ENCODE measurements at places on chromosomes 16 and 17.

DNA sequence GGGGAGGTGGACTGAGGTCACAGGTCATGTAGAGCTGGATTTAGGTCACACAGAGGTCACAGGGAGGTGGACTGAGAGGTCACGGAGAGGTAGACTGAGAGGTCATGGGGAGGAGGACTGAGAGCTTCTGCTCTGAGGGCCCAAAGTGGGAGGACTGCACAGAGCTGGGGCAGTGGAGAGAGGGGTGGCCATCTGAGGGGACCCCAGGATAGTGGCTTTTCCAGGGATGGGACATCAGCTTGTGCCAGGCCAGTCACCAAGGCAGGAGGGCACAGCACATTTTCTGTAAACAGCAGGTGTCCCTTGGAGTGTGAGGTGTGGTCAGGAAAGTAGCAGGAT lies 26.1 kb upstream of the JPT2 start:
- no peak for DNase-seq

DNA sequence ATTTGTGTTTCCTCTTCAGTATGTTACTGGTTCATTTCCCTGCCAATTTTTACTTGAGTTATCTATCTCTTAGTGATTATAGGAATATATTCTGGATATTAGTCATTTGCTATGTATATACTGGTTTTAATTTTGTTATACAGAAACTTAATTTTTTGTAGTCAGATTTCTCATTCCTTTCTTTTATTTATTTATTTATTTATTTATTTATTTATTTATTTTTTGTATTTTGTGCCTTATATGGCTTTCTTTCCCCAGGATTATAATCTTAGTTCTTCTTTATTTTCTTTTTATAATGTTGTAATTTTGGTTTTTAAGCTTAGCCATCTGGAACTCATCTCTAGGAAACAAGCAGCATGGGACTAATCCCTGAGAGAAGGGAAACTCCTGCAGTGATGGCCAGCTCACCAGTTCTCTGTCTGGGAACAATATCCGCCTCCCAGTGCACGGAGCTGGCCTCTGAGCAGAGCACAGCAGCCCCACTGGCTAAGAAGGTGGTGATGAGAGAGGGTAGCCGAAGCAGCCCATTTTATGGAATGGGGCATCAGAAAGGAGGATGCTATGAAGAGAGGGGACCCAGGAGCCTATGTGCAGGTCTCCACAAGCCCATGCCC lies 54.5 kb upstream of the ADORA2B start:
- no peak for DNase-seq

DNA sequence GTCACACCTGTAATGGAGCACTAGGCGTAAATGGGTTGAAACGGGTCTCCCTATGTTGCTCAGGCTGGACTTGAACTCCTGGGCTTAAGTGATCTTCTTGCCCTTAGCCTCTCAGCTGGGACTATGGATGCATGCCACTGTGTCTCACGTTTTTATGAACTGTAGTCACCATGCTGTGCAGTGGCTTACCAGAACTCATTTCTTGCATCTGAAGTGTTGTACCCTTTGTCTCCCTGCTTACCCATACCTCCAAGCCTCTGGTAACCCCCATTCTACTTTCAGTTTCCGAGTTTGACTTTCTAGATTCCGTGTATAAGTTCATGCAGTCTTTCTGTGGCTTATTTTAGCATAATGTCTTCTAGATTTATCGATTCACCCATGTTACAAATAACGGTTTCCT lies 7.7 kb downstream of the PYCARD start:
- no peak for DNase-seq

DNA sequence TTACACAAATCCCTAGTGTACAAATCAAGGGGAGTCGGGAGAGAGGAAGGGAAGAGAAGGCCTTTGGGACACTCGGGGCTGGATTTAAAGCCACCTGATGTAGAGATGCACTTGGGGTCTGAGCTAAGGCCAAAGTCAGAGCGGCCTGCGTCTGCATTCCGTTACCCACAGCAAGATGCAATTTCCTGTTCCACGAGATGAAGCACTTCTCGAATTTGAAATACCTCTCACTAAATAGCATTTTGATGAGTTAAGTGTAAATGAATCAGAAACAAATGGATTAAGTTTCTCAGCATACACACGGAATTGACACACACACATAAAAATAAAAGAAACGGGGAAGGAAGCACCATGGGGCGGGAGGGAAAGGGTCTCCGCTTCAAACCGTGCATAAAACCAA lies 386.0 kb downstream of the SOX9 start:
- no peak for DNase-seq

DNA sequence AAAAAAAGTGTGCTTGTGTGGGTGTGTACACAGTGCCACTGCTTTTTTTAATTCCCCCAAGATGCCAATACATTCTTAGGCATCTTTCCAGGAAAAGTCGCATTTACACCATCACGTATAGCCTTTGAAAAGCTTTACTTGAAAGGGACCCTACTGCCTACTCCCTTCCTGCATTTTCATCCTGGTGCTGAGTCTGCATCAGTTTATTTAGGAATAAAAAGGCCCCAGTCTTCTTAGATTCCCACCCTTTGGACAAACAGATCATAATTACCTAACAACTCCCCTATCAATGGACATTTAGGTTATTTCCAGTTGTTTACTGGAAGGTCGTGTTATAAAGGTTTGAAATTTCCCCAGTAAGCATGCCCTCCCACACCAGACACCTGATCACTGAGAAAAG lies 54.9 kb downstream of the CLEC16A start:
- no peak for DNase-seq

DNA sequence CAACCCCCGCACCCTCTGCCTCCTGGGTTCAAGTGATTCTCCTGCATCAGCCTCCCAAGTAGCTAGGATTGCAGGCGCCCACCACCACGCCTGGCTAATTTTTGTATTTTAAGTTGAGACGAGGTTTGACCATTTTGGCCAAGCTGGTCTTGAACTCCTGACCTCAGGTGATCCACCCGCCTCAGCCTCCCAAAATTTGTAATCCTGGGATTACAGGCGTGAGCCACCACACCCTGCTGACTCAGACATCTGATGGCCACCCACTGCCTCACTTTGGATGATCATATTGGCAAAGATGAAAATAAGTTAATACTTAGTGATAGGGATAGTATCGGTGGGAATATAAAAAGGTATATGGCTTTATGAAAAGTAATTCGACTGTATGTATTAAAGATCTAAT lies 55.9 kb downstream of the GRB2 start:
- DNase-seq = no peak

DNA sequence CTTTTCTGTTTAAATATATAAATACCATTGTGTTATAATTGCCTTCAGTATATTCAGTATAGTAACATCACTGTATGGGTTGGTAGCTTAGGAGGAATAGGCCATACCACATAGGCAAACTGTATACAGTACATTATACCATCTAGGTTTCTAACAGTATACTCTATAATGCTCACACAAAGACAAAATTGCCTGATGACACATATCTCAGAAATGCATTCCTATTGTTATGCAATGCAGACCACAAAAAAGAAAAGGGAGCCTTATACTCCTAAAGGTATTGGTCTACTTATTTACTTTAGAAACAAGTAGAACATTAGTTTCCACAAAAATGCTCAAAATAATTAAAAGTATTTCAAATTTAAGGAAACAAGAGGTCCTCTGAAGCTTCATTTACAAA lies 47.9 kb downstream of the SETD6 start:
- DNase-seq = no peak

DNA sequence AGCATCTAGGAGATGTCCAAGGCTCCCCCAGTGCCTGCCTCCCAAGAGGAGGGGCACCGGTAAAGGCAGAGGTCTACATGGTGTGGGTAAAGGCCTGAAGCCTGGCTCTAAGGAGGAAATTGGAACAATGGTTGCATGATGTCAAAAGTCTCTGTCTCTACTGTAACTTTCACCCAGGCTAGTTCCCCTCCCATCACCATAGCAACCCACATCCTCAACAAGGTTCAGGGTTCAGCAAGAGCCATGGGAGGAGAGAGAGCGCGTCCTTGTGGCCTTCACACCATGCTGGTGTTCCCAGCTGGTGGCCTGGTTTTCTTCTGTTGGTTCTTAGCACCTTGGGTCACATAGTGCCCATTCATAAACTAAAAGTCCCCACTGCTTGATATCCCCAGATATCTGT lies 196.7 kb upstream of the CDH5 start:
- DNase-seq = no peak

GRCh38 chr16:58028541-58029070 lies 3.1 kb downstream of the MMP15 start:
- DNase-seq = no peak

DNA sequence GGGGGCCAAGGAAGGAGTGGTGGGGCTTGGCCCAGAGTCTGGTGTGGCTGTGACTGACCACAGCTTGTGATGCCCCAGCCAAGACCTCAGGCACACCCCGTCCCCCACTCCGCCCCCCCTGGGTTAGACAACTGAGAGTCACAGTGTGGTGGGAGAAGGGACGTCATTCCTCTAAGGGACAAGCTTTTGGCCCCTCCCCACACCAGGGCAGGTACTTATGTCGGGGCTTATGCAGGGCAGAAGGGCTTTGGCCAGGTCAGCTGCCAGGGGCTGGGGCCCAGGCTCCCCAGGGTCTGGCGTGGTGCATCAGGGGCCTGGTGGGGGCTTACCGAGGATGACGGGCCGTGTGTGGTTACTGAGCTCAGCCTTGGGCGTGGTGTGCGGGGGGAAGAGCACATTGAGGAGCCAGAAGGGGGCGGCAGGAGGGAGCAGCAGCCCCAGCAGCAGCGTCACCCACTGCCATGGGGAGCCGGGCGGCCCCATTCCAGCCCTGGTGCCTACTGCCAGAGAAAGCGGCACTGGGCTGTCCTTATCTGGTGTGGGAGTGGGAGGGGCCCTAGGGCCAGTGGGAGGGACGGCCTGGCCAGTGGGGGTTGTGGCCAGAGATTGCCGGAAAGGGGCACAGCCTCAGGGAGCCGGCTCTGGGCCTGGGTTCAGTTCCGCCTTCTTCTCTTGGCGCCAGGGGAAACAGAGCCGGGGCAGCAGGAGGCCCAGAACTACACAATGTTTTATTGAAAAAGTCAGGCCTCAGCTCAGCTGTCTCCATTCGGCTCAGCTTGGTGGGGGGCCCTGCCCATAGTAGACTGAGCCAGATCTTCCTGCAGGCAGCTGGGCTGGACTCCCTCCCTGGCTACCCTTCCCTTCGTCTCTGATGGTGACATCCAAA lies at the start of gene LCAT:
LCAT (minus strand) TSS at position 502 of the 886 bp plus-strand sequence; CDS start at position 483, 19 bp downstream.
- DNase-seq = no peak

GRCh38 chr17:72706396-72706981 lies 386.0 kb downstream of the SLC39A11 start:
- no peak for DNase-seq

DNA sequence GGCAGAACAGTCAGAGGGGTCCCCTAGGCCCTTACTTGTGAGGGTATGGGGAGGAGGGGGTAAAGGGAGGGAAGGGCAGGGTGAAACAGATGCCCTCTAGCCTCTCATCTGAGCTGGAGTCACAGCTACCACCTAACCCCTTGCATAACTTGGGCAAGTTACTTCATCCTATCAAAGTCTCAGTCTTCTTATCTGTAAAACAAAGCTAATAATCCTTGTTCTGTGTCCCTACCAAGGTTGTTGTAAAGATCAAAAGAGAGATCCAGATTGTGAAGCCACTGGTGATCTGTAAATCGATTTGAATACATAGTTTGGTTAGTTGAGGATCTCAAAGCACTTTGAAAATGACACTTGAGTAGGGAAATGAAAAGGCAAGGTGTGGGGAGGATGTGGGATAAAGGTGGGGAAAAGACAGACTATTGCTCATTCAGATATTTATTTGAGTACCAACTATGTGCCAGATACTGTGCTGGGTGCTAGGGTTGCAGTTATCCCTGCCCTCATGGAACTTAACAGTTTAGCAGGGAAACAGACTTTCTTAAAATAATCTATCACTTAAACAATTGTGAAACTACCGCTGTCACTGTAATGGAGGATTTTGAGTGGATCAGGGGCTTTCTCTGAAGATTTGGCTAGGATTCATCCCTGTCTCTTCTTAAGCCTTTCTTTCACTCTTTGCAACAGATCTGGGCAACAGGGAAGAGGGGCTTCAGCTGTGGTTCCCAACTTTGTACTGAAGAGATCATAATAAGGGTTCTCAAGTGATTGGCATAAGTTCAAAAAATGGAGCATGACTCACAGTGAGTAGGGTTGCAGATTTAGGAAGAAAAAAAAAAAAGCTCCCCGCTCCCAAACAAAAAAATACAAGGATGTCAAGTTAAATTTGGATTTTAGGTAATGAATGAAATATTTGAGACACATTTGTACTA lies 3.0 kb downstream of the HEATR9 start:
- DNase-seq = no peak

- DNase-seq = no peak
These were observed 11.4 kb upstream of the MRPS23 start for GRCh38 chr17:57861000-57861789.

DNA sequence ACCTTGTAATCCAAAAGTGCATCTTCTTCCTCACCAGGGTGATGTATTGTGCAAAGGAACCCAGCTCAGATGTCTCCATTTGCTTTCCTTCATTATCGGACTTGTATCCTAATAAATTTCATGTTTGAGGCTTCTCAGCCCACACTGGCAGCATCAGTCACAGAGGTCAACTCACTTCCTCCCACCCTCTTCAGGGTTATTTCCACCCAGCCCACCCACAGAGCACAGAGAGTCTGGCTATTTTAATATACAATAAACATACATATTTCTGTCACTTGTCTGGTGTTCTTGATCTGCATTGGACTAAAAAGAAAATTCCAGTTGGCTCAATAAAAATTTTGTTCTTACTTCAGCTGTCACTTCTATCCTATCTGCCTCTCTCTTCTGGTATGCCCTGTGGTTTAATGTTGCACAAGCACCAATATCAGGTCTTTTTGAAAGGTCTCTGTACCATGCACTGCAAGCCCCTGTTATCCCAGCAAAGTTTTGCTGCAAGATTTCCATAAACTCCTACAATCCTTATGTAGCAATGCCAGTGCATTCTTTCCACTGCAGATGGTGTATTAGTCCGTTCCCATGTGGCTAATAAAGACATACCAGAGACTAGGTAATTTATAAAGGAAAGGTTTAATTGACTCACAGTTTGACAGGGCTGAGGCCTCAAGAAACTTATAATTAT lies 201.8 kb downstream of the CDH11 start:
- no peak for DNase-seq

- DNase-seq = peak; percentile 77
These were observed 18.5 kb downstream of the RAP1GAP2 start for GRCh38 chr17:2814481-2815341.

DNA sequence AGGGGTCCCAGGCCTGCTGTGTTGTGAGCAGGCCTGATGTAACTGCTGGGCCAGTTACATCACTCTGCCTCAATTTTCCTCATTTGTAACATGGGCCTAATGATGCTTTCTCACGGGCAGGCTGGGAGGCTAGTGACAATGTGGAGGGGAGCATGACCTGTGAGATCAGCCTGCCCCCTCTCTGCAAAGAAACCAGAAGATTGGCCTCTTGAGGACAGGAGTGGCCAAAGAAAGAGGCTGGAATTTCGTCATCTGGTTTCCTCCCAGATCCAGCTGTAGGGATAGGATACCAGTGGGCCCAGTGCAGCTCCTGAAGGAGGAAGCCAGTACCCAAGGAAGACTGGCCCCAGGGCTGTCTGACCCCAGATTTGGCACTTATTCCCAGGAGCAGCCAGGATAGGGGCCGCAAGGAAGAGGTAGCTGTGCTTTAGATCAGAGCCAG lies 615 bp upstream of the SREBF1 start:
- no peak for DNase-seq

GRCh38 chr17:14334276-14334840 lies 33.5 kb downstream of the HS3ST3B1 start:
- DNase-seq = no peak

All from stimulated activated CD8-positive, alpha-beta memory T cell treated with anti-CD3 and anti-CD28 coated beads, Interleukin-2, amount 100 ng/mL, for 48 hours (primary cell).